ENCODE measurements at places on chromosomes 2 and 18. TPM values are rescaled to one million over a fixed set of nuclear protein-coding genes. Genes with fewer than 3 reads are reported as not detected.

Gene LYG2
- total RNA-seq = not detected

Gene TOGARAM2
- not detected for total RNA-seq

Gene RIT2
- total RNA-seq = not detected

Gene SPP2
- total RNA-seq = not detected

Gene FKBP1B
- total RNA-seq = 15.2 TPM

Gene MTHFD2
- total RNA-seq = 112 TPM

Gene SP9
- total RNA-seq = not detected

Gene CYP1B1
- 6.4 TPM for total RNA-seq

Gene TSPYL6
- total RNA-seq = not detected

Gene GALR1
- total RNA-seq = not detected

Gene CYTIP
- total RNA-seq = 0.38 TPM

Gene KLHL41
- under 0.01 TPM for total RNA-seq

Gene ITGB6
- 2.6 TPM for total RNA-seq

Gene ANKRD30BL
- total RNA-seq = not detected

Gene EGR4
- total RNA-seq = not detected

Gene PTPN18
- total RNA-seq = 30.7 TPM

Gene KHK
- total RNA-seq = 2.5 TPM

Gene TEX44
- not detected for total RNA-seq

Gene ZNF532
- total RNA-seq = 31.8 TPM

Gene SNED1
- total RNA-seq = 6.7 TPM

Gene CHST9
- total RNA-seq = 2.0 TPM

Gene SERPINB11
- not detected for total RNA-seq

Gene CXCR2
- total RNA-seq = not detected

Gene CREG2
- total RNA-seq = 2.8 TPM

Gene ADD2
- total RNA-seq = 5.2 TPM

Gene CTNNA2
- total RNA-seq = not detected

Gene LGALSL
- 4.7 TPM for total RNA-seq

Gene CPO
- 0.13 TPM for total RNA-seq

Gene CCNT2
- total RNA-seq = 9.5 TPM

Gene CYP27C1
- 2.0 TPM for total RNA-seq

Gene PROKR1
- total RNA-seq = not detected

Gene LRP2
- total RNA-seq = 6.1 TPM

Gene ST6GAL2
- total RNA-seq = 23.3 TPM

Gene SERPINB3
- not detected for total RNA-seq

Gene DSG1
- not detected for total RNA-seq

Gene ACADL
- total RNA-seq = 0.51 TPM

Gene REG3G
- not detected for total RNA-seq

Gene CGREF1
- total RNA-seq = 2.5 TPM

Gene UGT1A5
- not detected for total RNA-seq

Gene COLEC12
- 1.6 TPM for total RNA-seq

Gene CELF4
- not detected for total RNA-seq

Gene HOXD3
- 2.6 TPM for total RNA-seq

Gene FAM237A
- total RNA-seq = not detected

Gene RNF125
- total RNA-seq = 0.33 TPM

Gene MC2R
- total RNA-seq = not detected

Gene AOX1
- 1.5 TPM for total RNA-seq

Gene LYPD6
- 2.9 TPM for total RNA-seq

Gene TUBA3D
- not detected for total RNA-seq

Gene SP140L
- total RNA-seq = 3.4 TPM

Measured in mesangial cell (primary cell).